ENCODE measurements at places on chromosomes 2 and 18.

DNA sequence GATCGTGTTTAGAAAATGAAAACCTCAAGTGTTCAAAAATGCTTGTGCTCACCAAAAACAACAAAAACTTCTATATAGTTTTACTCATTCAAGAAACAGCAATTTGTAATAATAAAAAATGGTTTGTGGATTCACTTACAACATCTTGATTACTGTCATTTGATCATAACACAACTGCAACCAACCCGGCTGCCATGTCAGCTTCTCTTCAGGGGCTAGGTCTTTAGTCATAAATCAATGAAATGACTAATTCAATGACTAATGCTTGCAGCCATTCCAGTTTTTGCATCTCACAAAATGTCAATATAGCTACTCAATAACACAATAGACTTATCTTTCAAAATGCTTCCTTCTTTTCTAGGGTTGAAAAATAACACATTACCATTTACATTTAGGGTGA lies 128.0 kb downstream of the OLA1 start:
- no peak for DNase-seq

DNA sequence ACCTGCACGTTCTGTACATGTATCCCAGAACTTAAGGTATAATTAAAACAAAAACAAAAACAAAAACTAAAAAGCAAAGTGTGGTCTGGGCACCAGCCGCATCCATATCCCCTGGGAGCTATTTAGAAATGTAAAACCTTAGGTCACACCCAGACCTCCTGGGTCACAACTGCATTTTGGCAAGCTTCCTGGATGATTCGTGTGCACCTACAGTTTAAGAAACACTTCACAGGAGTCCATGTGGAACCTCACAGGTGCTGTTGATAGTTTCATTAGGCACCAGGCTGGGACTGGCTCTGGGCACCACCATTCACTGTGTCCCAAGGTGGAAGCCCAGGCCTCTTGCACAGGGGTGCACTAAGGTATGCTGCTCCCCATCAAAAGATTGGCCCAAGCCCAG lies 103.6 kb upstream of the BOD1L2 start:
- DNase-seq, result no peak

DNA sequence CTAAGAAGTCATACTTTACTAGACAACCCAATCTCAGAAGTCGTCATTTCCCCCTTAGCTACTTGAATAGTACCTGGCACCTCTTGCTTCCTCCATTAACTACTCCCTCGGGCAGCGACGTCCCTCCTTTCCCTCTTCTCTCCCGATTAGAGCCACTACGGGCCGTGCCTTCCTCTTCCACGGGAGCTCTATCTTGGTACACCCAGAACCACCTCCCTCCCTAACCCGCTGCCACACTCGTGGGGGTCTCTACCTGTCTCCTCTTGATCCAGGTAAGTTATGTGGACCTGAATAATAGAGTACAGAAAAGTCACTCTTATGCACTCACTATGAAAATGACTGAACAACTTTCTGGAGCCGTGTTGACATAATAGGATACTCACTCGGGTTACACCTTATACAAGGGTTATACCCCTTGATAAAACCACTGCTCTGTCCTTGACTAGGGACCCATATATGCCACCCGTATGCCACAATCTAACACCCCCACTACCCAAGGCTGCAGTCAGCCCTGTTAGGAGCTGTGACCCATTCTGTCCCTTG lies 595 bp upstream of the HDHD2 start:
- DNase-seq, result no peak

GRCh38 chr2:199458806-199459285 lies 1.1 kb upstream of the SATB2 start:
- DNase-seq, result peak; percentile 47

DNA sequence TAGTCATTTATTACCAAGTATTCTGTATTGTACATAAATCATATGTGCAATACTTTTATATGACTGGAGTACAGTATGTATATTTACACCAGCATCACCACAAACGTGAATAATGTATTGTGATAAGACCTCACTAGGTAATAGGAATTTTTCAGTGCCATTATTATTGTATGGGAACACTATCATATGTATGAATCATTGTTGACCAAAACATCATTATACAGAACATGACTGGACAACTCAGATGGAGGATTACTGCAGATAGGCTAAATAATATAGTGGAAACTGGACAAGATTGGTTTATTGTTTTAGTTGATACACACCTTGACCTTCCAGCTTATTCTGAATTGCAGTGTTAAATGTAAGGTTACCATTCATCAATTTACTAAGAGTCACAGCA lies 33.4 kb downstream of the VAPA start:
- DNase-seq, result no peak

DNA sequence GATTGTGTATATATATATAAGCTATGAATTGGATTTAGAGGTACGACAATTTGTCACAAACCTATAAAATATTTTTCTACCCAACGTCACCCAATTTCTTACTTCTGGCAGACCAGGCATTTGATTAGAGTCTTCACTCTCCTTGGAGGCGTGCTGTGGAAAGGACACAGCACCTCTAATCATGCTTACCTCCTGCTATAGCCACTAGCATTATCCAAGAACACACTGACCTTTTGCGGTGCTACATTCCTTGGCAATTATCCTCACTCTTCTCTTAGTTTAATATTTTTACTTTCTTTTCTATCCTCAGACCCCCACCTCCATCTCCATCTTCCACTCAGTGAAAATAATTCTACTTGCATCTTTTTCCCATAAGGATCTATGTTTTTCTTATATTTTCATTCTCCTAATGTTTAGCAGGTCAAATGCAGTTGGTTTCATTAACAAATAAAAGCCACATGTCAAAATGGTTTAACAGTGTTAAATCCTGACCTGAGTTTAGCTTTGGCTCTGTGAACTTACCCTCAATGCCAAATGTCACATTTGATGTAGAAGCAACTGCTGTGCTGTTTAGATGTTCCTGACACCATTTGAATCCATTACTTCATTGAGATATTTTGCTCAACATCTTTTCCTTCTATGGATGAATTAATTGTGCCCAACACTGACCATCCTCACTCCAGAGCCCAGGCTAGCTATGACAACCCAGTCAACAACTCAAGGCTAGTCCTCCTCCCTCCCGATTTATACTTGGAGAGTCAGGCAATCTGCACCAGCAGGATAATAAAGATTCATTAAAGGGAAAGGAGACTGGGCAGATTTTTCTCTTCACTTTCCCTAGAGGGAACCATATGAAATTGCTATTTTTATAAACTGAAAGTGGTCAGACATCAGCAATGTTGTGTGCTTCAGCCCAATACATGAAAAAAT lies 240.5 kb downstream of the MREG start:
- no peak for DNase-seq

DNA sequence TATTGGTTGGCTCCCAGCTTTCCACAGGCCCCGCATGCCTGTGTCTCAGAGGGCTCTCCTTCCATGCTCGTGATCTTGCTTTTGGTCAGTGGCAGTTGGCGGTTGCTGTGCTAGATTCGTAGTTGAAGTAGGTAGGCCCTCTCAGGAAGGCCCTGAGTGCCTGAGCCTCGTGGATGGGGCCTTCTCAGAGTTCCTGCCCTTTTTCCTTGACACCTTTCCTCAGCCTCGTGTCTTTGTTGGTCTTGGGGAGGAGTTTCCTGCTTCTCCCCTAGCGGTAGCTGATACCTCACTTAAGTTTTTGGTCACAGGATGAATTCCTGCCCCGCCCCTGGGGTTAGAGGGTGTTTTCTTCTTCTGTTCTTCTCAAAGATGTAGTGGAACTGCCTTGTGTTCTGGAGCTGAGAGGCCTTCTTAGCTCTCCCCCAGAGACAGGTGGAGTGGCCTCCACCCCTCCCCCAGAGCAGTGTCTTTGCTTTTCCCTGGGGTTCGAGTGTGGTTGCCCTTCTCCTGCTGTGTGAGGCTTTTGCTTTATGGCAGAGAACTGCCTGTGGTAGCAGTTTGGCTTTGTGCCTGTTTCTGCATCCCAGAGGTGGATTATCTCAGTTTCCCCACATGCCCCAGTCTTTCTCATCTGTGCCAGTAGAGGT lies 94.8 kb downstream of the ZNF407 start:
- no peak for DNase-seq

DNA sequence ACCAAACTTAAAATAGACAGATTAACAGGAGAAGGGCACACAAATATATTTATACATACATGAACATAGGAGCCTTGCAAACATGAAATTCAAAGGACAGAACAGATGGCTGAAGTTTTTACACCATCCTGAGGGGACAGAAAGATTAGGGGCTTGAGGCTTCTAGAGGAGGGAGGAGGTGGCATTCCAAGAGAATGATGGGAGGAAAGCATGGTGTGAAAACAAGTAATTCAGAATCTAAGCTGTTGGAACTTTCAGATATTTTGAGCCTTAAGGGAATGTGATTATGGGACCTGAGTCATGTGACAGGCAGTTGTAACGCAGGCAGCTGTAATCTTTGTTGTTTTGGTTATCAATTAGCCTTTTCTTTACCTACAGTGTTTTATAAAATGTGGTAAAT lies 225.2 kb upstream of the SPOPL start:
- no peak for DNase-seq

DNA sequence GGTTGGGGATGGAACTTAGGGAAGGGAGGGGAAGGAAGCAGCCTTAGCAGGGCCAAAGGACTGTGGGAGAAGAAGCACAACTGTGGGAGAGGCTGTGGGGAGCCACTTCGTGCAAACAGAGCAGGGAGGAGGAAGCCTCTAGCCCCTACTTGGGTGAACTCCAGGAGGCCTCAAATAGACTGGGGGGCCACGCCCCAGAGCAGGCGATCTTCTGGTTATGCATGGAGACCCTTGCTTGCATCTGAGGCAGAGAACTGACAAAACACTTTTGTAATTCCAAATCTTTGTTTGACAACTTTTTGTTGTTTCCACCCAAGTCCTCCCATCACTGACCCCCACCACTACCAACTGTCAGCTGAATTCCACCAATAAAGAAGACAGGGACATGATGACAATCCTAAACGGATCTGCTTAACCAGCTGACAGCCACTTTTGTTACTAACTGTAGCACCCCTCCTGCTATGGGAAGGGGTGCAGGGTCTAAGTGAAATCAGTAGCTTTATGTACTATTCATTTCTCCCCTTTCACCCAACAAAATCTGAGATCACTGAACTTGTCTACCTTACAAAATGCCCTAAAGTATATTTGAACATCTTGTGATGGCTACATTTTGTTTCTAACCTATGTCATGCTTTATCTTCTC lies 80.5 kb upstream of the CPO start:
- DNase-seq, result no peak

DNA sequence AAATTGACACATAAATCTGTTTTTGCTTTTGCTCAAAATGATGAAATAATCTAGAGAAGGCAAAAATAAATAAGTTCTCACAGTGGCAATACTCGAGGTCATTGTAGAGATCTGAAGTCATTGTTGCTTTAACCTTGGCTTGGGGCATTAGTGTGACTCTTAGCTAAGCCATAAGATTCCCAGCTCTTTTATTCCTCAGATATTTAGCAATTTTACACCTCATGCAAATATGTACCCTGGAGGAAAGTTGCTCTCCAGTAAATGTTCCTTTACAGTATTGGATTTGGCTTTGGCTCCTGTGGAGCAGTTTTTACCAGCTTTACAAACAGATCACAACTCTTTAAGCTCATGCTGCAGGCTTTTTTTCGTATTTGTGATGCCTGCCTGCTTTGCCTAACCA lies 134.2 kb upstream of the NABP1 start:
- no peak for DNase-seq

DNA sequence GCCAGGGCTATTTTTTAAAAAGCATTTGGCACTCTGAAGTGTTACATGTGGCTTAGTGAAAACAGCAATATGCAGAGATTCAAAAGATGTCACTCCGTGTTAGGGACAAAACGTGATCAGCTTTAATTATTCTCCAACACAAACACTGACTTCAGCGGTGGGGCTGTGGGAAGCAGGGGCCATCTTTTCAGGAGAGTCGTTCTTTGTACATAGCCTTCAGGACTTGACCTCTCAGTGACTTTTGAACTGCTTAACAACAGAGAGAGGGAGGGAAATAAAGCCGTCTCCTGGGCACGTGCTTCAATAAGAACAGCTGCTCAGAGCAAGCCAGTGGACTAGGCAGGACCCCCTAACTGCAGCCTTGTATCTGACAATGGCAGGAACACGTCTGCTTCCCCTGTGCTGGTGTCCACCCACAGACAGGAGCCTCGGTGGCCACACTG lies 95.0 kb upstream of the HDAC4 start:
- DNase-seq, result no peak

DNA sequence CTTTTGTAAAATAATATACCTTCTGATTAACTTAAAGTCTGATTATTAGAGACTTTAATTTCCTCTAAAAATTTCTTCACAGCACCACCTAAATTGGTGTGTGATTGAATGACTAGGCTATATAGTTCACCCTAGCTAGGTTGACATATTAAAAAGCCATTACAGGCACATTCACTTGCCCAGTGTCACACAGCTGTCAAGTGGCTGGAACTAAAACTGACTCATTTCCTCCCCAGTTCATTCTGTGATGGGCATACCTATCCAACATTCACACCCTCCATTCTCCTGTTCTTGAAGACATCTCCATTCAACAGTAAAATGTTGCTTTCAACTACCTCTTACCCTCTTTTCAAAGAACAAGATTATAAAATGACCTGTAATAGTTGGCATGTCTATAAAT lies 334.5 kb downstream of the ARHGAP15 start:
- DNase-seq, result no peak

DNA sequence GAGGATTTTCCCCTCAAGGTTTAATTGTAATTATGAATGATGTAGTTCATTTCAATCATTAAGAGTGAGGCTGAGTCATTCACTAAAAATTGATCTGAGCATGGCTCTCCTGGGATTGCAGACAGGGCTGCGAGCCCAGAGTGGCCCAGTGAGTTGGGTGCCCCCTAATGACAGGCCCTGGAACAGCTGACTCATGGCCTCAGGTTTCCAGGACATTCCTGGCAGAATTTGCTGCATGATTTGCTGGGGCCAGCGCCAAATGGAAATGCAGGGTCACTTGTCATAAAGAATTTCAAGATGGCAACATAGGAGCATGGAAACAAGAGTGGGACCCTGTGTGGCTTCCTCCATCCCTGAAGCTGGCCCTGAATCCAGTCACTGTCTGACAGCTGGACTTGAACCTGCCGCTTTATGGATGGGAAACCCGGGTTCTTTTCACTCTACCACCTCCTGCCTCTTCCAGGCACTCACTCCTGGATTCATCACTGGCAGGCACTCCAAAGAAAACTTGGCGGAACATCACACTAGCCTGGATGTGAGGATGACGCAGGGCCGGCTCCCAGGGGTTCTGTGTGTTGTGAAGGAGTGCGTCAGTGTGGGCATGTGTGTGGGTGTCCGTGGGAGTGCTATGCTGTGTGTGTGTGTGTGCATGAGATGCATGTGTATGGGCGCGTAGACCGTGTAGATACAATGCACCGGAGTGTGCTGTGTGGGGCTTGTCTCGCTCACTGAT lies 15.2 kb downstream of the OTOF start:
- no peak for DNase-seq

DNA sequence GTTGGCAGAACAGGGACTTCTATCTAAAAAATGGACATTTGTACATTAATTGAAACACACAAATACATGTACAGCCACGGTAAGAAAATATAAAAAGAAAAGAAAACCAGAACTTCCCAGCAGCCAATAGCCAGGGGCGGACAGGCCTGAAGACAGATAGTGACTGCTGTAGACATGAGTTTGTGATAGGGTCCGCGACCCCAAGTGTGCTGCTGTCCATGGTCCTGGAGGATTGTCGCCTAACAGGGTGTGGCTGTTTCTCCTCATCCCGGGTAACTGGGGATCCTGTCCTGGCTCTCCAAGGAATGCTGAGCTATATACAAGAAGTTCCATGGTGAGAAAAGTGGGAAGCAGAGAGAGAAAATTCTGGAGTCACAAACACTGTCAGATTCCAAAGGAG lies 266.5 kb upstream of the SALL3 start:
- no peak for DNase-seq
